ENCODE measurements at places on chromosomes 7 and 10.

- no peak for DNase-seq
These were observed 81.1 kb downstream of the PALS2 start for GRCh38 chr7:24654305-24654704.

- DNase-seq, result no peak
These were observed 24.9 kb downstream of the PAXIP1 start for GRCh38 chr7:154978017-154978416.

GRCh38 chr10:73439605-73440312 lies 6.4 kb upstream of the MSS51 start:
- no peak for DNase-seq

- no peak for DNase-seq
These were observed 40.2 kb downstream of the NUP205 start for GRCh38 chr7:135597926-135598305.

DNA sequence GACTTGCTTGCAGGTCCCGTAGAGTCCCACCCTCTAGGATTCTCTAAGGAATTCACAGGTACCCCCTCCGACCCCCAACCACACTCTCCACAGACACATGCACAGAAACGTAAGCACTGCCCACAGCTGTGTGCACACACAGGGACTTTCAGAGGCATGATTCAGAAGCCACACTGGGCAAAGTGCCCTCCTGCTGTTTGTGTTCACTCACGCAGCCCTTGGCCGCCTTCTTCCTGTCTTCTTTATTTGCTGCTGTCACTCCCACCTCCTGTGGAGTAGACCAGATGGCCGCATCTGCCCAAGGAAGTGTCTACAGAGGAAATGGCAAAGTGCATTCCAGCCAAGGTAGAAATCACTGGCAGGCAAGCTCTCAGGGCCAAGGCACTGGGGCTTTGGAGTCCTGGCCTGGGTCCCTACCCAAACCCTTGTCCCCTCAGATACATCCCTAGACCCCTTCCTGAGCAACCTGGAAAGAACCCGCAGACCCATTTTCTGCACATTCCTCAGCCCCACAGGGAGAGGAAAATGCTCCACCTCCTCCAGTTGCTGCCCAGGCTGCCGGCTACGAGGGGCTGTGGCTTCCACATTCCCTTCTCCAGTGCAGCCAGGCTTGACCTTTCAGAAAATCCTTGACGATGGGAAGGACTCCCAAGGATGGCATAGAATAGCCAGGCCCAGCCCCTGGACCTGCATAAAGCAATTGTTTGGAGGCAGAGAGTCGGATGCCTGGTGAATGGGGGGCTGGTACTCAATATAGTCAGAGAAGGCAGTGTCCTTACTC lies 21.6 kb upstream of the GIMAP8 start:
- no peak for DNase-seq

GRCh38 chr10:45599021-45599603 lies 73.5 kb downstream of the ZFAND4 start:
- no peak for DNase-seq

DNA sequence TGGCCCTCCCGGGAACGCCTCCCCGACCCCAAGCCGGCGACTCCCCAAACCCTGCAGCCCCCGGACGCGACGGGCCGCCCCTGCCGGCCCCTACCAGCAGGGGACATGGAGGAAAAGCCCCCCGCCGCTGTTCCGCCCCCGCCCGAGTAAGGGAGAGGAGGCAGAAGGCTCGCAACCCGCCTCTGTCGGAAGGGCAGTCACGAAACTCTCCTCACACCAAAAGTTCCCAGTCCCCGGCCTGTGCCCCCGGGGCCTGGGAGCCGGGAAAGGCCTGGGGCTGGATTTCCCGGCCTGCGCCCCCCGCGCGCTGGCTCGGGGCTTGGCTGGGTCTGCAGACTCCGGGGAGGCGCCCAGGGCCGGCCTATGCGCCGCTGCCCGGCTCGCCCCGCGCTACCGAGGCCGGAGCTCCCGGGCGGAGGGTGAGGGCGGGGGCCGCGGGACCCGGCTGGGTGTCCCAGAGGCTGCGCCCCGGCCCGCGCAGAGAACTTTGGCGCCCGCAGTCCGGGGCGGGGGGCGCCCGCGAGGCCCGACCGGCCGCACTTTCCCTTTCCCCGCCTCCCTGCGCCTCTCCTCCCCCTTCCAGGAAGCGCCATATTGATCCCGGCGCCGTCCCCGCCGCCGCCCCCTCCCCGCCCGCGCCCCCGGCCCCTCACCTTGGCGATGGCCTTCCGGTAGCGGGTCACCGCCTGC lies 728 bp downstream of the PARD3 start:
- DNase-seq, result peak; percentile 13

DNA sequence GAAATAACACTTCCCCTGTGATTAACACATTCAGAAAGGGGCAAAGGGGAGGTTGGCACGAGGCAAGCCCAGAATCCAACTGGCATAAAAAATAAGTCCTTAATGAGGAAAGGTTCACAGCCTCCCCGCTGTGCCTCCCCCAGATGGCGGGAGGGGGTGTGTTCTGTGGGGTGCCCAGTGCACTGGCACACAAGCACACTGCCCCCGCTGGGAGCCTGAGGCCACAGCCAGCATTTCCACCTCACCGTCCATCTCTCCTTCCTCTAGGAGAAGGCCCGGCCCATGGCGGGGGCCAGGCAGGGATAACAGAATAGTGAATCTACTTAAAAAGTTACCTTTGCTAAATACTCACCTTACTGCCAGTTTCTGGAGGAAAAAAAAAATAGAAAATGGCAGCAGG lies 43.2 kb downstream of the PRKAG2 start:
- no peak for DNase-seq

GRCh38 chr10:116364868-116365267 lies 40.6 kb downstream of the CCDC172 start:
- peak; percentile 66 for DNase-seq

- no peak for DNase-seq
These were observed 18.8 kb upstream of the SMNDC1 start for GRCh38 chr10:110323503-110323902.

GRCh38 chr10:118732245-118733165 lies 22.3 kb downstream of the CACUL1 start:
- no peak for DNase-seq

DNA sequence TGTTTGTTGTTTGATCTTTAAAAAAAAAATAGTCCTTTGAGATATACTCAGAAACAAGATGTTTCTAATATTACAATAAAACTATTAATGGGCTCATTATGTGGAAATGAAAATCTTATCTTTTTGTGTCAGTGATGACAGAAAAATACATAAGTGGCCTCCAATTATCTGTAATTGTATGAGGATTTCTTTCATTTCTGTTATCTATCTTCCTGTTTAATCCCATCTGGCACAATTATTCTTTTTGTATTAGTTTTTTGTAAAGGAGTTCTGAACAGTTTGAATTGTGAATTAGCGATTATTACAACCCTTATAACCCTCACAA lies 270.8 kb downstream of the BBS9 start:
- DNase-seq, result peak; percentile 71

DNA sequence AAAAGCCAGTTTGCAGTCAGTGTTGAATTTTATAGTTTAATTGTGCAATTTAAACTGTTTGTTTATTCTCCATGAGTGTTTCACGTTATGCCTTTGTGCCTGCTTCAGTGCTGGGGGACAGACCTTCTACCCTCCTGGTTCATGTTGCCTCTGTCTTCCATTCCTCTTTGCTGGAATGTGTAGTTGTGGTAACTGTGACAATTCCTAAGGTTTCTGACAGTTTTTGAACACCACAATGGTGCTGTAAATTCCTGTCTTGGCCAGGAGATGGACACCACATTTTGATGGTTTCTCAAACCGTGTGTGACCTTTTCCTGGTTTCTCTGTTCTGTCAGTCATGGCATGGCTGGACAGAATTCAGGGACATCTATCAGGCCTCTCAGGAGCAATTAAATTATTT lies 201.7 kb downstream of the BICC1 start:
- DNase-seq, result no peak

GRCh38 chr7:30159698-30160143 lies 24.9 kb downstream of the MTURN start:
- peak; percentile 18 for DNase-seq

- no peak for DNase-seq
These were observed 31.3 kb downstream of the CTBP2 start for GRCh38 chr10:125129076-125129458.

GRCh38 chr10:95650232-95650631 lies 6.3 kb downstream of the ALDH18A1 start:
- no peak for DNase-seq

- DNase-seq, result no peak
These were observed 73.5 kb downstream of the KMT2C start for GRCh38 chr7:152362128-152362926.

DNA sequence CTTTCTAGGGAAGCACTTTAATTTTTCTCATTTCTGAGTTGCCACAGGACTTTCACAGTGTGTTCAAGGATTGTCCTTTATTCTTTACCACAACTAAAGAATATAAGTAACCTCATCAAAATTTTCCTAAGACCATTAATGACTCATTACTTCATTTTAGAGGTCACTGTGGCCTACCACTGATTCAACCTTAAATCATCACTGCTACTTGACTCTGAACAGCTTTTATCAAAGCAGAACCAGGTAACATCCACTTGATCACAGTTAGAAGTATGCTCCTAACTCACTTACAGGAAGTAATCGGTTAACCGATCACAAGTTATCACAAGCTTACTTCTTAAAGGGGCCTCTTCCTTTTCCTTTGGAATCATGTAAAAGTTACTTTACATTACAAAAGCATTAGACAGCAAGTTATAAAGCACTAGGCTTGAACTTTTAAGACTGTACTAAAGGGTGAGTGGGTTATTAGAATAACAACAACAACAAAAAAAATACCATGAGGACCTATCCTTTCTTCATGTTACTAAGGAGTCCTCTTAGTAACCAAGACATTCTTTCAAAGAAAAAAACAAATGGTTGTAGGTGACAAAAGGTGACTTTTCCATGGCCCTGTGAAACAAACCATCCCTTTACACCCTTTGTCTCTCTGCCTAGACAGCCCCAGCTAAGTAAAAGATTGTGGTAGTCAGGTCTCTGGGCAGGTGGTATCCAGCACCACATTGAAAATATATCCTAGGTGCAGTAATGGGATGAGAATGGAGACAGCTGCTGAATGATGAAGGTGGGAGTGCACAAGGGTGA lies 40.0 kb upstream of the PDK4 start:
- no peak for DNase-seq

DNA sequence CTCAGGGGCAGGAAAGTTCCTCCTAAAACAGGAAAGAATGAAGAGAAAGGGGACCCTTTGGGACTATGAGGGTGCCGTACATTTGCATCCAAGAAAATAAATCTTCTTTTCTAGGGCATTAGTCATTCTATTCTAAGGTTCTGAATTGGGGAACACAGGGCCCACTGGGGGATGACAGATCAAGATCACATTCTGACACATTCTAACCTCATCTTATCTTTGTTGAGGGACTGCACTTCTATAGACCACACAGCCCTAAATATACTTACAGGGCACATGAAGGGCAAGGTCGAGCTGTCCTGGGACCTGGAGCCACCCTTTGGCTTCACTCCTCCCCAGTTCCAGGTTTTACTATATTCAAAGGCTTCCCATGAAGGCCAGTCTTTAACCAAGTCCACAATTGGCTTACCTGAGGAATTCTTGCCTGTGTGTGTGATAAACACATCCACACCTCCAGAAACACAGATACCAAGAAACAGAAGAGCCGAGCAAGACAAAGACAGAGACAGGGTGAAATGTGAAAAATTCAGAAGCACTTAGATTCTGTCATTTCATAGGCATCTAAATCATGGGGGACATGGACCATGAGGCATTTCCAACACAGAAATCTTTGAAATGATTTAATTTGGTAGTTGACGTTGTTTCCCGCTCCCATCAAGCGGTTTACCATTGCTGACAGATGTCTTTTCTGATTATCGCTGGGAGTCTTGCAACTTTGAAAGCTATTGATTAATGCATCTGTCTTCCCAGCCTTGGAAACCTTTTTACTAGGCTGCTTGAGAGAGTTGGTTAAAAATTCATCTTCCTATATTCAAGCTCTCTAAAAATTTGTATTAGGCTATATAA lies 75.8 kb downstream of the CCDC71L start:
- DNase-seq, result no peak

DNA sequence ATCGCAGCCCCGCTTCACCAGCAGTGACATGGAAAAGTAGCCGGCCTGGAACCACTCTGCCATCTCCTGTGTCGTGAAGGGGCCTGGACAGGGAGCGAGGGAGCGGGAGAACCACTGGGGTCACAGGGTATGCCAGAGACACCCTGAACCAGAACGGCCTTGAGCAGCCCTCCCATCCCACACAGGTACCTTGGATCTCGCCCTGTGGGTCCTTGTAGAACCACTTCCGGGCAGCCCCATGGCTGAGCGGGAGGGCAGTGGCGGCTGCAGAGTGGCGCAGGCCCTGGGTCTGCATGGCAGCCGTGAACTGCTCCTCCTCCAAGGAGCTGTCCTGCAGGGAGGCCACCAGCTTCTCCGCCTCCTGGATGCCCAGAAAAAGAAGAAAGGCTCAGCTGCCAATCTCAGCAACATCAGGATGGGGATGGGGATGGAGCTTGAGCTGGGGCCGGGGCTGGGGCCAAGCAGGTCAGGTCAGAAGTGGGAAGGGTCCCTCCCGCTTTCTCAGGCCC lies 9.5 kb downstream of the GIGYF1 start:
- no peak for DNase-seq

DNA sequence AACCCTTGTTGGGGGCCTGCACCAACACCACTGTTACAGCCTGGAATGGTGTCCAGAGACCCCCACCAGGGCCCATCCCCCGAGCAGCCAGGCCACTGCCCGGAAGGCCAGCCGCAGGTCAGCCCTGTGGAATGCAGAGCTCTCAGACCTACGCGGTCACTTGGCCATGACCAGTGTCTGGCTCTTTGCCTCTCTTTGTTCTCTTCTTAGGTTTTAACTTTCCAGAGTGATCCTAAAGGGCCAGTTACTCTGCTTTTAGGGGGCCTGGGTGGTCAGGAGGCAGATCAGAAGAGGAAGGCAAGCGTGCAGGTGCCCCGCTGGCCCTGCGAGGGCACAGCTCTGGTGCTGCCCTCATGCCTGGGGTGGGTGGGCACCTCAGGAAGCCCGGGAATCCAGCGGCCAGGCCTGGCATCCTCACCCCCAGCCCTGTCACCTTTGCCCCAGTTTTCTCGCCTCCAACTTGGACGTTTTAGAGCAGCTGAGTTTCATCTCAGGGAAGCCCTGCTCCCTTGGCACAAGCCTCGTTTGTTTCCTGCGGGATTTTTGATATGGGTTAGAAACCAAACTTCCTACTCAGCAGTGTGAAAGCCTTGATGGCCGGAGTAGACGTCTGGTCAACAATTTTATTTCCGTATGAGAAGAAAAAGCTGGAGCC lies 62.5 kb upstream of the CHST15 start:
- no peak for DNase-seq

GRCh38 chr7:130008941-130009847 lies 42.0 kb downstream of the ZC3HC1 start:
- DNase-seq, result no peak

DNA sequence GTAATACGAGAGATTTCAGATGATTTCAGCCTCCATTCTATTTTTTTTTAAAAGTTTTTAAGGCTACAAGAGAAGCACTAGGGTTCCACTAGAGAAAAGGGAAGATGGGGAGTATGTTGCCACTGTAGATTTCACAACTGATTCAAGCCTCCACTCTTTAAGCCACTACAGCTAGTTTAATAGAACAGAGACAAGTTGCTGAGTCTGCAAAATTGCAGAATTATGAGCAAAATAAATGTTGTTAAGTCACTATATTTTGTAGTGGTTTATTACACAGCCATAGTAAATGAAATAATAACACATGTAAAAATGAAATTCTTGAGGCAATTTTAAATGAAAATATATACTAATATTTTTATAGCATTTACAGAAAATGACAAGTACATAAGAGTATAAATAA lies 96.0 kb upstream of the POT1 start:
- DNase-seq, result no peak

All from NCI-H1105 treated with DMSO at 0.1 percent for 48 hours (cell line).